ENCODE measurements at places on chromosomes 6 and 20.

DNA sequence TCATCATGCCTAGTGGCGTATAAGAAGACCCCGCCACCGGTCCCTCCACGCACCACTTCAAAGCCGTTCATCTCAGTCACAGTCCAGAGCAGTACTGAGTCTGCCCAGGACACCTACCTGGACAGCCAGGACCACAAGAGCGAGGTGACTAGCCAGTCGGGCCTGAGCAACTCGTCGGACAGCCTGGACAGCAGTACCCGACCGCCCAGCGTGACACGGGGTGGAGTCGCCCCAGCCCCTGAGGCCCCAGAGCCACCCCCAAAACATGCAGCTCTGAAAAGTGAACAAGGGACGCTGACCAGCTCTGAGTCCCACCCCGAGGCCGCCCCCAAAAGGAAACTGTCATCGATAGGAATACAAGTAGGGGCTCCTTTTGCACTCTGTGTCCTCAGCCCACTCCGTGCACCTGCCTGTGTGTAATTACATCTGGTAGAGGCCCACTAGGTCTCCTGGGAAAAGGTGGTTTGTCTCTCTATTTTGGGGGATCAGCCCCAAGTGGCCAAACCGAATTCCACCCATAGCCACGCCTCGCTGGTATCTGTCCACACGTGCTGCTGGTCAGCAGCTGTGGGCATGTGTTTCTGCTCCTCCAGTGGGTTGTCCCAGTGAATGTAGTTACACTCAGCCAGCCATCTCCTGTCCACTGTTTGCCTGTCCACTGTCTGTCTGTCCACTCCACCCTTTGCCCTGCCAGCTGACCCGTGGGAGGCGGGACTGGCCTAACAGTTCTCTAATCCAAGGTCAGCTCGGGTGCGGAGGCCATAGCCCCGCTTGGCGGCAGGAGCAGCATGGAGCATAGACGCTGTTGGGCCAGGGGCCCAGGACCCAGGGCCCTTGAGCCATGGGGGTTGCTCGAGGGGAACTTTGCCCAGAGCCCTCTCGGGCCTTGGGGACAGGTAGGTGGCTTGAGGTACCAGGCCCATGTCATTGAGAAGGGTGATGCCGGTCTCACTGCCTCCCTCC is 44.3 kb upstream of the MYL9 start:
- no peak for DNase-seq

DNA sequence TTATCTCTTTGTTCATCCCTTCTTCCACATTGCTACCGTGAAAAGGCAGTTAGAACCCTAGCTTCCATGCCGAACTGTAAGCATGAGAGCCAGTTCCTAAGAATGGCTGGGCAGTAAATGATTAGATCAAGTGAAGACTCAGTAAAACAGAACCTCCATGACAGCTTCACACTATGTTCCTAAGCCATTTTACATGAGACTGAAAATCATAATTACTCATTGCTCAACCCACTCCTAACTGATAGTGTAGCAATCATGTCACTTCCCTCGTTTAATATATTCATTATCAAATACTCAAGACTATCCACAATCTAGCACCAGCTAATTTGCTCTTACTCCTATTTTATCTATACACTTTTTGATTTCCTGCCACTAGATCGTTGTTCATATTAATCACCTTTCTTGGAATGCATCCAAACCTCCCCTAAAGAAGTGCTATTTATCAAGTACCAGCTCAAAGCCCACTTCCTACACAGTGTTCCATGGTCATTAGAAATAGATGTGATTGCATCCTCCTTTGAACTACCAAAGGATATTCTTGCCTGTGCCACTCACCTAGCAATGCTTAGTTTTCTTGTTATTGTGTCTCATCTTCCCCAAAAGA is 6.0 kb downstream of the TMEM30A start:
- DNase-seq, result peak; percentile 49

DNA sequence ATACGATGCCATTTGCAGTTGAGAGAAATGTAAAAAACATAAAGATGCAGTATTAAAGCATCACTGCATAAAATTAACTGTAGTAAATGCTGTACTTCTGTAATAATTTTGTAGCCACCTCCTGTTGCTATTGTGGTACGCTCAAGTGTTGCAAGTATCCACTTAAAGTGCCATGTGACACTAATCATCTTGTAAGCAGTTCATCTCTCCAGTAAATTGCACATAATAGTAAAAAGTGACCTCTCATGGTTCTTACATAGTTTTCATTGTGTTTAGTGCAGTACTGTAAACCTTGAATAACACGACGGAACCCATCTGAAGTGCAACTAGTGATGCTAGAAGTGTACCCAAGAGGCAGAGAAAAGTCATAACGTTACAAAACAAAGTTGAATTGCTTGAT is 190.1 kb upstream of the VGLL2 start:
- DNase-seq, result no peak

DNA sequence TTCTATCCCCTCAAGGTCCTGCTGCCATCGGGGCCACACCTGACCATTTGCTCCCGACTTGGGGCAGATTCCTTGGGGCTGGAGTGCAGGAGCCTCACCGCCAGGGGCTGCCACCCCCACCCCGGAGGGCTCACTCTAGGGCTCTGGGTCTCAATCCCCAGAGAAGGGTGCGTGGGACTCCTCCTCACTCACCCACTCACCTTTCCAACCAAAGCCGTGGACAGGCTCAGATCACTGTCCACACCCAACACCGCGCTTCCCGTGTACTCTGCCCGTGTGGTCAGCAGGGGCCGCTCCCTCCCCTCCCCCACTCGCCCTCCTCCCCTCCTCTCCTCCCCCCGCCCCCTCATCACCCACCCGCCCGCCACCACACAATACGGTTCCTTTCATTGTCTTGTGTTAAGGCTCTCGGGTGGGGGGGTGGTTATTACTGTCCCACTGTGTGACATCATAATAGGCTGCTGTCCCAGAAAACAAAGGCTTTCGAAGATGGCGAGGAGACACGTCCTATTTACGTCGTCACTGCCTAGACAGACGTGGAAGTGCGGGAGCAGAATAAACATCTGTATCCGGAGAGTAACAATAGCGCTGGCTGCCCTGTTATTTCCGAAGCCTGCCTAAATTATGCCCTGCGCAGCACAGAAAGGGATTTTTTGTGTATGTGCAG is 85.8 kb downstream of the YTHDF1 start:
- no peak for DNase-seq

- DNase-seq, result no peak
Observed at GRCh38 chr20:8932192-8933165, 136.4 kb upstream of the PLCB4 start.

Data from NCI-H1105 (cell line).